WTC11 (cell line): ENCODE measurements at places on chromosomes 11 and 22.
A peak's percentile ranks its signal among the peaks of the same experiment; 100 is the strongest.

GRCh38 chr11:34633640-34633989 lies 12.7 kb downstream of the EHF start:
- DNase-seq, result no peak

DNA sequence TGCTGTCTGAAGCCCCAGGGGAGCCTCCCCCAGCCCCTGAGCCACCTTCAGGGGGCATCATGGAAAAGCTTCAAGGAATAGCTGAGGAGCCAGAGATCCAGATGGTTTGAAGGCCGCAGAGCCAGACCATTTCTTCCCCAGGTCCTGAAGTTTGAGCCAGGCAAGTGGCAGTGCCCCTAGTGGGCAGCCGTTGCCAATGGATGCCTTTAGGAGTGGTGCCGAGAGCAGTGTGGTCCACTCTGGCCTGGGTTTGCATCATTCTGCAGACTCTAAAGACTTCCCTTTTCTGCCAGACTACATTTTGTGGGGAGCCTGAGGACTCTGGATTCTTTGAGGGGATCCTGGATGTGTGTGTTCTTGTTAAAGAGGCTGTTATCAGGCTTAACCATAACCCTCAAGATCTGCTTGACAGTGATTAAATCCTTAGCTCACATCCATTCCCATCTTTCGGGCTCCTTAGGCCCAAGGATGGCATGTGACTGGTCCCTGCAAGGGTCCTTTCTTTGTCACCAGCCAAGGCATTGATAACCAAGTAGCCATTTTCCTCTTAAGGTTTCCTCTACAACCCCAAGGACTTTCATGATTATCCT lies 13.1 kb downstream of the HINFP start:
- peak; percentile 46 for DNase-seq

DNA sequence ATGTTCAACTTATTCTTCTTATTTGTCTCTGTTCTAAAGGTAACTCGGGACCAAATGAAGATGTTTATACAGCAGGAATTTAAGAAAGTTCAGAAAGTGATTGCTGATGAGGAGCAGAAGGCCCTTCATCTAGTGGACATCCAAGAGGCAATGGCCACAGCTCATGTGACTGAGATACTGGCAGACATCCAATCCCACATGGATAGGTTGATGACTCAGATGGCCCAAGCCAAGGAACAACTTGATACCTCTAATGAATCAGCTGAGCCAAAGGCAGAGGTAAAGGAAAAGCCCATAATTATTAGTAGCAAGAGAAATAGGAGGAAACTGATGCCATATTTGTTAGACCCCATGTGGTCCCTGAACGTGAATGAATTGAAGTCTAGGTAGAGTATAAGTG lies 63.3 kb downstream of the TRIM44 start:
- DNase-seq, result no peak

DNA sequence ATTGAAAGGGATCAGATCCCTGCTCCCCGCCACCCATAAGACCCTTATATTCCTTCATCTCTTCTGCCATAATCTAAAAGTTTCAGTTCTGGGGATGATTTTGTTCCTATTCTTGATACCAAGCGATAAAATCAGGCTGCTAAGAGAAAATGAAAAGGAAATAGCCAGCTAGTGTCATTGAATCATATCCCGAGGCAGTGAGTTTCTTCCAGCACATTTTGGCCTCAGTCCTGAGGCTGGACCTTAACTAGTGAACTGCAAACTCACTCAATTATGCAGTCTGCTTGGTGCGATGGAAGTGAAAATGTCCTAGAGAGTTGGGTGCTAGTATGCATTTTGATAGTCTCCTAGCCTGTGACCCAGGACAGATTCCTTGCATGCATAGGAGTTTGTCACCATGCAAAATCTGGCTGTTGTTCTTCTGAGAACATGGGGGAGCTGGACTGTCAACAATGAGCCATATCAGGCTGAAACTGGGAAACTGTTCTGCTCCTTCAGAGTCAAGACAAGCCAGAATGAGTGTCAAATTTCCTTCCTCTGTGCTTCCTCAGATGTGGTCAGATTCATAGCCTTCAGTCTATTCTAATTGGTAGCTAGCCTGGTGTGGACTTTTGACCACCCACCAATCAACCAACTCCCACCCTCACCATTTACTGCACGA lies 102.9 kb downstream of the CCDC81 start:
- no peak for DNase-seq

GRCh38 chr11:44988111-44988510 lies 37.4 kb upstream of the TP53I11 start:
- DNase-seq, result no peak

DNA sequence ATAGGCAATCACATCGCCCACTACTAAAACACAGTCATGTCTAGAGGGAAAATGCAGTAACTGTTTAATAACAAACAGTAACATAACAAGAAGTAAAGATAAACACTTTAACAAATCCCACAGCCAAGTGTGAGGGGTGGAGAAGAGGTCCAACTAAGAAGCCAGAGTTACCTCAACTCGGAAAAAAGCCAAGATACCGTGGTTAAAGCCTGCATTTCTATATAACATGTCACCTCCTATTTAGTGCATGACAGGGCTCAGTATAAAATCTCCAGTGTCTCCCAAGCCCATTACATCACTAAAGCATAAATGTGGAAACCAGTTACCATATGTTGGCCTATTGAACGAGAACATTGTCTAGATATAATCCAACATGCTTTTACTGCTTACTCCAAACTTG lies 281.7 kb downstream of the LRRC4C start:
- no peak for DNase-seq

- no peak for DNase-seq
Observed at GRCh38 chr11:45280449-45280848, 5.7 kb downstream of the SYT13 start.

DNA sequence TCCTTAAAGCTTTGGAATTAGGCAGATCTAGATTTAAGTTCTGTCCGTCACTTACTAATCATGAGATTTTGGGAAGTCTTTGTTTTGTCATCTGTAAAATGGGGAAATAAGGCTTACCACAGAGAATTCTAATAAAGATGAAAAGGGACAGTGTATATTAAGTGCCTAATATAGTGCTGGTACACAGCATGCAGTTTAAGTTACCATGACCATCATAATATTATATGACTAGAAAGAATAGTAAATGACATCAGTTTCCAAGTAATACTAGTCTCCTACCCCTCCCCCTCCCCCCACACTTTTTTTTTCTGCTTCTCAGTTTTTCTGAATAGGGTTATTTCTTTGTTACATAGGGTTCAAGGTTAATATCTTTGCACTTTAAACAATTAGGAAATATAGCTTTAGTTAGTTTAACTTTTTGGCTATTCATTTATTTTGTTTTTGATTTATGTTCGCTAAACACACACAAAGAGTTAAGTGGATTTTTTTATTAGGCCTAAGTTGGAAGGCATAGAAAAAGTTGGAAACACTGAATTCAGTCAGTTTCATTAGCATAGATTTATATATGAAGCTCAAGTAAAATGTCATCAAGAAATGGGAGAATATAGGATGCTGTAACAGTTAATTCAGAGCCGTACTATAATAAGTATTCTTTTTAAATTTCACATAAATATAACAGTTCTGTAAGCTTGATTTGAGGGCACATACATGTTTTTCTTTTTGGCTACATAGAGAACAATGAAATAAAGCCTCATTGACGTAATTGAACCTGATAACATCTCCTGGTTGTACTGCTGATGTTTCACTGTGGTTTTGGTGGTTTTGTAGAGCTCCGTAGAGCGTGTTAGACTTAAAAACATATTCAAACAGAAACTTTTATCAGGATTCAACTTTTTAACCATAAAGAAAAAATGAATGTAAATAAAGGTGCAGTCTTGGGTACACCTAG lies 121.2 kb downstream of the PDE3B start:
- no peak for DNase-seq

DNA sequence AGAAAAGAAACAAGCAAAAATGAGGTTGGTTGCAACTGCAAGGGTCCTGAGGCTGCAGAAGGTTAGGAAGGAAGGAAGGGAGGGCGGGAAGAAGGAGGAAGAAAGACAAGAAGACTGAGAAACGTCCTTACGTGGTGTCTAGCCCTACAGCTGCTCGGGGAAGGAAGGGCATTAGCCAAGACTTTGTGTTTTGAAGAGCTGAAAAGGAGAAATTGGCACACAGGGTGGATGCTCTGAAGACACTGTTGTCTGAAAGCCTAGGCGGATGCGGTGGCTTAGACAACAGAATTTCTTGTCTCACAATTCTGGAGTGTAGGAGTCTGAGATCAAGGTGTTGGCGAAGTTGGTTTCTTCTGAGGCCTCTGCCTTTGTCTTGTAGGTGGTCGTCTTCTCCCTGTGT lies 60.7 kb downstream of the MCM5 start:
- DNase-seq, result no peak

- no peak for DNase-seq
Observed at GRCh38 chr22:35400501-35400790, 506 bp downstream of the MCM5 start.

GRCh38 chr11:71119656-71120269 lies 132.6 kb downstream of the SHANK2 start:
- no peak for DNase-seq

- no peak for DNase-seq
Observed at GRCh38 chr11:119441898-119442243, 18.9 kb upstream of the THY1 start.

GRCh38 chr11:23976841-23977271 lies 520.0 kb upstream of the LUZP2 start:
- DNase-seq, result no peak

DNA sequence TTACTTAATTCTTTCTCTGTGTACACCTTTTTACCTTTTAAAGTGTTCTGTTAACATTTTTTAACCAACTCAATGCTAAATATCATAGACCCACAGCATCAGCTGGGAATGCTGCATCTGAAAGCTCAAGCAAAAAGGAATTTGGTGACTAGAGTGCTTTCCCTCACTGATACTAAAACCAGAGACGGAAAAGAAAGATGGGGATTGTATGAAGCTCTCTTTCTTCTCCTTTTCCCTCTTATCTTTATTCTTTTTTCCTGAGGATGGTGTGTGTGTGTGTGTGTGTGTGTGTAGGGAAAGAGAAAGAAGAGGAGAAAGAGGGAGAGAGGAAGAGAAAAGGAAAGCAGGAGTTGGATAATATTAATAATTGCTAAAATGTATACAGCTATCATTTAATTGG lies 4.1 kb upstream of the SIK2 start:
- DNase-seq, result no peak

DNA sequence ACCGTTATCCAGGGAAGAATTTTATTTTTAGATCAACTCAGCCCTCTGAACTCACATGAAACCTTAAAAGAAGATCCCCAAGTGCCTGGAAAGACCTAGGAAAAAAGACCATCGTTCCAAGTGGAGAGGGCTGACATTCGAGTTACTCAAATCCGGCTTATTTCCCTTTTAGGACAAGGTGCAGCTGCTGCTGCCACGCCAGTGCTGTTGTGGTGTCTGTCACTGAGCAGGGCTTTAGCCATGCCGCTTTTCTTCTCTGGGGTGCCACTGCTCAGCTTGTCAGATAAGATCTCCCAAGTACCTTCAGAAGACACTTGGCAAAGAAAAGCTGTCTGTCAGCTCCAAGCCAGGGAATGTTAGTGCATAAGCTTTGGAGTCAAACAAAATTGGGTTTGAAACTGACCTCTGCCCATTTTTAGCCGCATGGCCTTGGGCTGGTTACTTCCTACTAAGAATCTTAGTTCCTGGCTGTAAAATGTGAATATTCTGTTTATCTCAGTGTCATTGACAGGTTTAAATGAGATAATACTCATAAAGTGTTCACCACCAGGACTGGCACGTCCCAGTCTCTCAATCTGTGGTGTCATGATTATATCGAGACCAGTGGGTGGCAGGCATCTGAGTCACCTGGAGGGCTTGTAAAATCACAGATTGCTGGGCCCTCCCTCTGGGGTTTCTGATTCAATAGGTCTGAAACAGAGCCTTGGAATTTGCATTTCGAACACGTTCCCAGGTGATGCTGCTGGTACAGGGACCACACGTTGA lies 117.5 kb downstream of the PKNOX2 start:
- DNase-seq, result no peak

- DNase-seq, result peak; percentile 21
Observed at GRCh38 chr11:78841456-78842060, 266.9 kb upstream of the NARS2 start.

- DNase-seq, result no peak
Observed at GRCh38 chr11:81907996-81908395, 825.7 kb downstream of the FAM181B start.

DNA sequence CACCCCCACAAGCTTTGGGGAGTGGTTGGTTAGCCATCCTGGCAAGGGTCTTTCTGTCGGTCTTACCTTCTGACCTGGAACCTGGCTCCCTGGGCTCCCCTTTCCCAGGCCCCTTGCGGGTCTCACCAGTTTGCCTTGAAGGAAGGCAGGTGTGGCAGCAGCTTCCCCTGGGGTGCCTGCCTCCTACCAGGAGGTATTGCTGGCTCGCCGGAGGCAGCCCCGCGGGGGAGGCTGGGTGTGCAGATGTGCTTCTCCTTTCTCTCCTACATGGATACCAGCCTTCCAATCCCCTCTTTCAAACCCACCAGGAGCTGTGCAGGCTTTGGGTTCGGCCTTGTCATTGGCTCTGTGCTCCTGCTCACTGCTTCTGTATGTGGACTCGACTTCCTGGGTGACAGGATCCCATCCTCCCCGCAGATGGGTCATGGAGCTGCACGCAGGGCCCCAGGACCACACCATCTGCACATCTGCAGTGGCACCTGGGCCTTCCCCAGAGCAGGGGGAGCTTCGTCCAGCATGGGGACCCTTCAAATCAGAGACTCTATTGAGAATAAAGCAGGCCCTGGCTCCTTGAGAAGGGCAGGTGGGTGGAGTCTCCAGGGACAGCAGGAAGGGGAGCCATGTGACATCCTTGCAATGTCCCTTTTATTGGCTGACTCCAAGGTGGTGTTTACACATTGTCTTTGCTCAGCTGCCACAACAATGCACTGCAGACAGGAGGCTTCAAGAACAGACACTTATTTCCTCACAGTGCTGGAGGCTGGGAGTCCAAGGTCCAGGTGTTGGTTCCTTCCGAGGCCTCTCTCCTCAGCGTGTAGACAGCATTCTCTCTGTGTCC lies 592.0 kb downstream of the BRD1 start:
- DNase-seq, result no peak

- DNase-seq, result no peak
Observed at GRCh38 chr11:13705710-13706109, 37.2 kb downstream of the FAR1 start.

- no peak for DNase-seq
Observed at GRCh38 chr11:27545946-27546345, 39.4 kb upstream of the LIN7C start.

- no peak for DNase-seq
Observed at GRCh38 chr22:23579870-23580575, at the start of gene IGLL1. IGLL1 (minus strand) TSS chr22:23580290; CDS start chr22:23580190, 100 bp downstream.

DNA sequence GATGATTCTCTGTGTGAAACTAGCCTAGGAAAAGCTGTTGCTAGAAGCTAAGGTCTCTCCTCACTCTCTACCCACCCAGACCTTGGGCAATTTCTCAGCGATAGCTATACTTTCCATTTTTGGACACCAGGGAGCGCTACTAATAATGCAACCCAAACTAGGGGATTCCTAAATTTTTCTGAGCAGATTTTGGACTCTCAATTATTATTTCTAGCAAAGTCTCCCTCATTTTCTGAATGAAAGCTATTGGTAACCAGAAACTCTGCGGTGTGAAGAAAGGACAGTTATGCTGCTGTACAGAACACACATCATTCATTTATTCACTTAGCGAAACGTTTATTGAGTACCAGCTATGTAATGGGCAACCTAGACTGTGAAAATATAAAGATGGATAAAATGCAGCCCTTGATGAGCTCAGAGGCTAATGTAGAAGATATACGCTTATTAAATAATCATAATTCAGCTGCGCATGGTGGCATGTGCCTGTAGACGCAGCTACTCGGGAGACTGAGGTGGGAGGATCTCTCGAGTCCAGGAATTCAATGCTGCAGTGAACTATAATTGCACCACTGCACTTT lies 6.1 kb upstream of the STIM1 start:
- no peak for DNase-seq
